ENCODE measurements at places on chromosomes 7 and 10. TPM values are rescaled to one million over a fixed set of nuclear protein-coding genes. Genes with fewer than 3 reads are reported as not detected.
A peak's percentile ranks its signal among the peaks of the same experiment; 100 is the strongest.

TRIM50 gene
- total RNA-seq = 0.54 TPM

DLX5 gene
- 0.18 TPM for total RNA-seq

CPA4 gene
- not detected for total RNA-seq

- no peak overlapping the region for H3K4me3 ChIP-seq
- no peaks in the 10 kb centered on the region for H3K36me3 ChIP-seq
- no peak for DNase-seq
- H3K27ac ChIP-seq = no peak overlapping the region
- H3K4me1 ChIP-seq = no peaks in the 10 kb centered on the region
- no peaks in the 10 kb centered on the region for H3K27me3 ChIP-seq
Observed at GRCh38 chr10:123624086-123624485, 42.1 kb upstream of the GPR26 start.

- H3K4me3 ChIP-seq = no peak overlapping the region
- no peak for DNase-seq
- H3K27ac ChIP-seq = no peak overlapping the region
- no peaks in the 10 kb centered on the region for H3K36me3 ChIP-seq
Observed at GRCh38 chr10:79074732-79075131, 6.0 kb downstream of the ZMIZ1 start.

- no peak for DNase-seq
- no peak overlapping the region for H3K27ac ChIP-seq
- H3K4me1 ChIP-seq = peaks cover 2% of the 10 kb centered on the region
- H3K27me3 ChIP-seq = peaks cover 5% of the 10 kb centered on the region
- H3K36me3 ChIP-seq = no peaks in the 10 kb centered on the region
- no peak overlapping the region for H3K4me3 ChIP-seq
Observed at GRCh38 chr10:124164264-124164663, 70.9 kb upstream of the CHST15 start.

DNA sequence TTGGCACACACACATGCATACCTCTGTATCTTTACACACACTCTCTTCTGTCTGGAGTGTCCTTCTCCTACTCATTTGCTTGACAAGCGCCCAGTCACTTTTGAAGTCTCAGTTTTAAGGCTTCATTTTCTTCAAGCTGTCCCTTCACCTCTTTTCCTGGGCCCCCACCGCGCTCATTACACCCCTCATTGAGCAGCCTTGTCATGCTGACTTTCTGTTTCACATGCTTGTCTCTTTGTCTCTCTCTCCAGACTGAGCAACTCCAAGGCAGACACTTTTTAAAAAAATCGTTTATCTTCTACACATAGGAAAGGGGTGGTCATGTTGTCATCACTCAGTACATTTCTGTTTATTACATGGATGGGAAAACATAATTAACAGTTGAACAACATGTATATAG lies 225.2 kb upstream of the FZD1 start:
- peaks cover 23% of the 10 kb centered on the region for H3K4me1 ChIP-seq
- DNase-seq = no peak
- H3K36me3 ChIP-seq = no peaks in the 10 kb centered on the region
- H3K27ac ChIP-seq = no peak overlapping the region
- H3K27me3 ChIP-seq = peaks cover 2% of the 10 kb centered on the region

DNA sequence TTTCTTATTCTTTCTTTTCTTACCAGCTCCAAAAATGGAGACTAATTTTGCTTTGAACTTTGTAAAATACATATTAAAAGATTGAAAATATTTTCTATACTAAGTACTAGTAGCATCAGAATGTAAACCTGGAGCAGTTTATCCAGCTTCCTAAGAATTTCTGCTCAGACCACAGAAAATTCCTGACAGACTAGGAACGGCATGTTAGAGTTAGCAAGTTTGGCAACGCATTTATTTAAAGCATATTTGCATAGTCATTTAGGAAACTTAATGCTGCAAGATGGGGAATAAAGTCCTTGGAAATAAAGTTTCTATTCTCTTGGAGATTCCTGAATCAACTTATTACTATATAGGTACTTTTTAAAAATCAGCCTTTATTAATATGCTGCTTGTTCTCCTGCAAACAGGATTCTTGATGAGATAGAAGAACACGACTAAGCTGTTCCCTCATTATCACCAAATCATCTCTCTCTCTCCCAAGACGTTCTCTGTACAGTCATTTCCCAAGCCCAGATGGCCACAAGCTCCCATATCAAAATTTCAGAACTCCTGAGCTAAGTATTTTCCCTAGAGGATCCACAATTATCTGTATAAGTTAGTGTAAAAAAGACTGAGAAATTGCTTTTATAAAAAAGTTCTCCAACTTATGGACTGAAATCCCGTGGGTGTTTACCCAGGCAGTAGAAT lies 305.8 kb upstream of the NEBL start:
- DNase-seq = no peak
- peaks cover 9% of the 10 kb centered on the region for H3K36me3 ChIP-seq
- no peak overlapping the region for H3K4me3 ChIP-seq
- peaks cover 3% of the 10 kb centered on the region for H3K4me1 ChIP-seq

DNA sequence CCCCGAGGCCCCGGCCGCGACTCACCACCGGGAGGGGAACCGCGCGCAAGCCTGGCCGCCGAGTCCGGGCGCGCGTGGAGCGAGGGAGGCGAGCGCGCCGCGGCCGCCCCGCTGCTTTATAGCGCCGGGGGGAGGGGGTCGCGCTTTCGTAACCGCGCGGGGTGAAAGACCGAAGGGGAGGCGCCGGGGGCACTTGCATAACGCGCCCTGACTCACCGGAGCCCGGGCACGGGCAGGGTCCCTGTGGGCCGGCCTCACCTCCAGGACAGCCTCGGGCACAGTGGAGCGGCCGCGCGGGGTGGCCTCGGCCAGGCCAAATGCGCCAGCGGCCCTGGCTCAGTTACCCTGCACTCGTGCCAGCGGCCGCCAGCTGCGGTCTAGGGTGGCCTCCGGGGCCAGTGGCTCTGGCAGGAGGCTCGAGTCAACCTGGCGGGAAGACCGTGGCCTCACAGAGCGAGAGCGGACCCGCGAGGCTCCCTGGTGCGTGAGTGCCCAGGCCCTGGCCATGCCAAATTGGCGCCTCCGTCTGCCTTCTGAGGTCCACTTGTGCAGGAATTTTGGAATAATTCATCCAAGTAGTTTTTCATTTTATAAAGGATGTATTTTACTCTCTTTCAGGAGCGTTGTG lies at the start of gene RBP4:
Gene RBP4, minus strand, starts transcription at position 90 of the 628 bp plus-strand sequence. CDS start 207 bp downstream, outside the sequence.
- H3K4me1 ChIP-seq = no peaks in the 10 kb centered on the region
- DNase-seq = no peak
- H3K36me3 ChIP-seq = no peaks in the 10 kb centered on the region

GRCh38 chr7:149838992-149839408 lies 825 bp downstream of the ZNF862 start:
- H3K4me1 ChIP-seq = peaks cover 19% of the 10 kb centered on the region
- peak overlapping the region; percentile 89 for H3K4me3 ChIP-seq
- H3K27ac ChIP-seq = no peak overlapping the region
- peaks cover 11% of the 10 kb centered on the region for H3K27me3 ChIP-seq
- peaks cover 5% of the 10 kb centered on the region for H3K36me3 ChIP-seq

- no peak overlapping the region for H3K27ac ChIP-seq
- no peak for DNase-seq
- H3K4me3 ChIP-seq = no peak overlapping the region
- peaks cover 4% of the 10 kb centered on the region for H3K4me1 ChIP-seq
Observed at GRCh38 chr7:25885057-25885576, 266.9 kb upstream of the NFE2L3 start.

DNA sequence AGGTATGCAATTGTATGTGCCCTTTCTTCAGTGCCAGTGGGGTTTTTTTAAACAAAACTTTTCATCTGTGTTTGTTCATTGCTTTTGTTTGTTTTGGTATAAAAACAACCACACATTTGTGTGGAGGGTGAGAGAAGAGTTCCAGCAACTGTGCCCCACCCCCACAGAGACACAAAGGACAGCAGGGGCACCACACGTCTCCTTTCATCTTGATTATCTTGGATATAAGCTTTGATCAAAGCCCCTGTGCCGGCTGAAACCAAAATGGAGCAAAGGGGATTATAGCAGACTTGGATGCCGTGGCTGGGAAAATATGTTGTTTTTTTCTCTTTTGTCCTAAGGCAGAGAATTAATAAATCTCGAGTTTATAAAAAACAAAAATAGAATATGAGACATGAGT lies 111.8 kb upstream of the RSU1 start:
- DNase-seq = no peak
- H3K27me3 ChIP-seq = peaks cover 4% of the 10 kb centered on the region
- no peak overlapping the region for H3K27ac ChIP-seq
- H3K4me1 ChIP-seq = peaks cover 2% of the 10 kb centered on the region
- H3K4me3 ChIP-seq = no peak overlapping the region

DNA sequence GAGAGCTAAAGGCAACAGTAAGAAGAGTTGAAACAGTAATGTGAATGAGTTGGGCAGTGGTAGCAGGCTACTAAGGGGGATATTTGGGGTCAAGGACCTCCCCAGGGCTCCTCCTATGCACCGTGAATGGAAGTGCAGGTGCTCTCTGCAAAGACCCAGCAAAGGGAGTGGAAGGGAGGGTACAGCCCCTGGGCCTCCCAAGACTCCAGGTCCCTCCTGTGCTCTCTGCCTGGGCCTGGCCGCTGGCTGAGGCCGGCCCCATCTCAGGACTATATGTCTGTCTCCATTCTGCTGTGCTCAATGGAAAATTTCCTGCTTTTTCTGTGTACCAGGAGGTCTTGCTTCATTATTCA lies 372.1 kb upstream of the MKI67 start:
- no peaks in the 10 kb centered on the region for H3K36me3 ChIP-seq
- H3K27me3 ChIP-seq = peaks cover 3% of the 10 kb centered on the region
- H3K4me1 ChIP-seq = no peaks in the 10 kb centered on the region
- DNase-seq = no peak
- H3K27ac ChIP-seq = no peak overlapping the region

DNA sequence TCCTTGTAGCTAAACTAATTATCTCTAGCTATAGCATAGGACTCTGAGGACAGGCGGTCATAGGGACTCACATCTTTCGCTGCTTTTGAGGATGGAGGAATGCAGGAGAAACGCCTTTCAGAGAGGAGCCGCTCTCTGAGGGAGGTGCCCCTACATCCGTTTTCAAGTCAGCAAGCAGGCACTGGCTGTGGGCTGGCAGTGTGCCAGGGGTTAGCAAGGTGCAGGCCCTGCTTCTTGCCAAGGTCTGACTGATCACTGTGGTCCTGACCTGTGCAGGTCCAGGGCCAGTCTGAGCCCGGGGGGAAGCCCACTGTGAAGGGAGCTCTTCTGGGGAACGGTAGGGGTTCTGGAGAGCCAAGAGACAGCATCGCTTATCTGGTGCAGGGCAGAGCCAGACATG lies 89.4 kb downstream of the SH3PXD2A start:
- no peak overlapping the region for H3K27ac ChIP-seq
- H3K27me3 ChIP-seq = peaks cover 10% of the 10 kb centered on the region
- no peak overlapping the region for H3K4me3 ChIP-seq
- peaks cover 26% of the 10 kb centered on the region for H3K36me3 ChIP-seq
- no peak for DNase-seq
- H3K4me1 ChIP-seq = peaks cover 66% of the 10 kb centered on the region

DNA sequence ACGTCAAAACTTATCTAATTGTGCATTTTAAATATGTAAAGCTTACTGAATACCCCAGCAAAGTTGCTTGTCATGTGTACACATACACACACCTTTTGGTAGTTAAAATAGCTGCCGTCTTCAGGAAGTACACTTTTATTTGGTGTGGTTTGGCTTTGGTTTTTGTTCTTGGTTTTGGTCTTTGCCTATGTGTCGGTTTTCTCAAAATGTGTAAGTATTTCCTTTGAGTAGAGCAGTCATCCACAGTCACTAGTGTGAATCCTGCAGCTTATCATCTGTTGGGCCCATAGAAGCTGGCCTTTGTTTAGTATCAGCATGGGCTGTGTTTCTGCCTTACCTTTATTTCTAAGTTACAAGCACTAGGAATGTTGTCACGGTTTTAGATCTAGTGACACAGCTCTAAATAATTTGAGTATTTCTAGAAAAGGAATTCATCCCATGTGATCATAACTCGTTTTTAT lies 35.3 kb downstream of the NET1 start:
- no peaks in the 10 kb centered on the region for H3K36me3 ChIP-seq
- H3K27me3 ChIP-seq = peaks cover 1% of the 10 kb centered on the region
- H3K4me1 ChIP-seq = peaks cover 21% of the 10 kb centered on the region
- no peak for DNase-seq
- peak overlapping the region; percentile 91 for H3K4me3 ChIP-seq

DNA sequence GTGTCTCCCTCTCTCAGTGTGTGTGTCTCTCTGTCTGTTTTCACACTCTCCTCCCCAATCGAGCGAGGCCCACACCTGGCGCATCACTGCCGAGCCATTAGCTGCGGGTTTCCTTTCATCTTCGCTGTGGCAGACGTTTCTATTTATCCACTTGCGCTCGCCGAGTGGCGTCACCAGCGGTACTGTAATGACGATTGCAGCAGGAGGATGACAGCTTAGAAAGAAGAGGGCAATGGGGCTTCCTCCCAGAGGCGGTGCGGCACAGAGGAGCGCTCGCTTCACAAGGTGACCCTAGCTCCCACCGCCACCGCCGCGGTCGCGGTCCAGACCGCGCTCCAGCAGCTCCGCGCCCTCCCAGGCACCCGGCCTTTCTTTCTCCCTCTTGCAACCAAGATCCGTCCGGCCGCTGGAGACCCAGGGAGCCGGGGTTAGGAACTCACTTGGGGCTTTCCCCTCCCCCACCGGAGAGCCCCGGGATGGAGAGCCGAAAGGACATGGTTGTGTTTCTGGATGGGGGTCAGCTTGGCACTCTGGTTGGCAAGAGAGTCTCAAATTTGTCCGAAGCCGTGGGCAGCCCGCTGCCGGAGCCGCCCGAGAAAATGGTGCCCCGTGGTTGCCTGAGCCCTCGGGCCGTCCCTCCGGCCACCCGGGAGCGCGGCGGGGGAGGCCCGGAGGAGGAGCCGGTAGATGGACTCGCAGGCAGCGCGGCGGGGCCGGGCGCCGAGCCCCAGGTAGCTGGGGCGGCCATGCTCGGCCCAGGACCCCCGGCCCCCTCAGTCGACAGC lies at the start of gene EVX1:
Gene EVX1, plus strand, starts transcription at position 248 of the 785 bp plus-strand sequence. Its CDS starts 229 bp downstream, at position 477.
- peaks cover 54% of the 10 kb centered on the region for H3K27me3 ChIP-seq
- DNase-seq = no peak
- H3K4me3 ChIP-seq = peak within 1 kb of the TSS; percentile 68
- peaks cover 13% of the 10 kb centered on the region for H3K4me1 ChIP-seq

DNA sequence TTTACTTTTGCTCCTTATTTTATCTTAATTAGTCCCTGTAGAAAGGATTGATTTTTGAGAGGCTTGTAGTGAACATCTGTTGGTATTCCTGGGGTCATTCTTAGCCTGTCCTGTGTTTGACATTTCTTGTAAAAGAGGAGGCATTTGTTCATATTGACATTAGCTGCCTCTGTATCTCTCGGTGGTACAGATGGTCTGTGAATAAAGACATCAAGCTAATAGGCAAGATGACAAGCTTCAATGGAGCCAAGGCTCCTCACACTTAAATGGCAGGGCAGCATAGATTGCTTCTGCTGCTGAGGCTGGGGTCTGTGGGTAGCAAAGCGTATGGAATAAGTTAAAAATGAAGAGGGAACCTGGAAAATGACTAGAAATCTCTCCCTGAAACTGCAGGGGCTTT lies 687.6 kb downstream of the LRMDA start:
- no peak overlapping the region for H3K4me3 ChIP-seq
- H3K36me3 ChIP-seq = no peaks in the 10 kb centered on the region
- H3K27ac ChIP-seq = no peak overlapping the region
- H3K27me3 ChIP-seq = no peaks in the 10 kb centered on the region
- DNase-seq = no peak
- no peaks in the 10 kb centered on the region for H3K4me1 ChIP-seq

Measured in endothelial cell (in vitro differentiated cells).